Sigmoid colon (tissue), 7 donors: ENCODE measurements at places on chromosomes 13 and 19.

DNA sequence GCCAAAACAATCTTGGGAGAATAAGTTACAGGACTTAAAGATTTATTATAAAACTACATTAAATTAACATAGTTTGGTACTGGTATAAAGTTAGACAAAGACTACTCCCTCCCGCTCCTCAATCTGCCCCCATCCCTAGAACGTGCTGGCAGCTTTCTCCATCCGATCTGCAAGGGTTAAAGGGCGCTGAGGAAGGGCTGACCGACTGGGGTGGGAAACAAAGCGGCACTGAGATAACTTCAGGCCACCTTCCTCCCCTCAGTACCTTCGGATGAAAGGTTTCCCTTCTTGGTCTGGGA lies 790 bp upstream of the SUGT1 start:
- no peaks in the 10 kb centered on the region for H3K27me3 ChIP-seq
- no peaks in the 10 kb centered on the region for H3K4me1 ChIP-seq
- peak overlapping the region; percentile 70 for H3K4me3 ChIP-seq
- peaks cover 17% of the 10 kb centered on the region for H3K36me3 ChIP-seq
- peak overlapping the region; percentile 95 for H3K27ac ChIP-seq

GRCh38 chr13:22210134-22210930 lies 539.5 kb downstream of the FGF9 start:
- H3K27ac ChIP-seq = no peak overlapping the region
- H3K4me1 ChIP-seq = no peaks in the 10 kb centered on the region
- no peak for DNase-seq
- H3K4me3 ChIP-seq = no peak overlapping the region

GRCh38 chr13:24254146-24254841 lies 55.1 kb upstream of the C1QTNF9 start:
- no peaks in the 10 kb centered on the region for H3K4me1 ChIP-seq
- no peak overlapping the region for H3K4me3 ChIP-seq
- peak; percentile 62 for DNase-seq
- no peaks in the 10 kb centered on the region for H3K36me3 ChIP-seq
- no peak overlapping the region for H3K27ac ChIP-seq
- no peaks in the 10 kb centered on the region for H3K27me3 ChIP-seq

- no peak overlapping the region for H3K27ac ChIP-seq
- peaks cover 13% of the 10 kb centered on the region for H3K4me1 ChIP-seq
- peaks cover 87% of the 10 kb centered on the region for H3K36me3 ChIP-seq
- H3K4me3 ChIP-seq = no peak overlapping the region
These were observed 17.4 kb upstream of the NDUFS7 start for GRCh38 chr19:1366296-1366695.
